ENCODE measurements at places on chromosomes 11 and 22.

DNA sequence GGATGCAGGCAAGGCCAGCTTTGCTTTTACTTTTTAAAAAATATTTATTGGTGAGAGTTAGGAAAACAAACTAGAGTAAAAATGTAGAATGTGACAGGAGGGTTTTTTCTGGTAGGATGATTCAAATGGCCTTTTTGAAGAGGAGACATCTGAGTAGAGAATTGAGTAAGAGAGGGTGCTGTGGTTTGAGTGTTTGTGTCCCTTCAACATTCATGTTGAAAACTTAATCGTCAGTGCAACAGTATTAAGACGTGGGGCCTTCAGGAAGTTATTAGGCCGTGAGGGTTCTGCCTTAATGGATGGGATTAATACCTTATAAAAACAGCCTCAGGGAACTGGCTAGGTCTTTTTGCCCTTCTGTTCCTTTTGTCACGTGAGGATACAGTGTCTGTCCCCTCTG, 288.8 kb upstream of the C11orf87 start:
- no peak for DNase-seq

DNA sequence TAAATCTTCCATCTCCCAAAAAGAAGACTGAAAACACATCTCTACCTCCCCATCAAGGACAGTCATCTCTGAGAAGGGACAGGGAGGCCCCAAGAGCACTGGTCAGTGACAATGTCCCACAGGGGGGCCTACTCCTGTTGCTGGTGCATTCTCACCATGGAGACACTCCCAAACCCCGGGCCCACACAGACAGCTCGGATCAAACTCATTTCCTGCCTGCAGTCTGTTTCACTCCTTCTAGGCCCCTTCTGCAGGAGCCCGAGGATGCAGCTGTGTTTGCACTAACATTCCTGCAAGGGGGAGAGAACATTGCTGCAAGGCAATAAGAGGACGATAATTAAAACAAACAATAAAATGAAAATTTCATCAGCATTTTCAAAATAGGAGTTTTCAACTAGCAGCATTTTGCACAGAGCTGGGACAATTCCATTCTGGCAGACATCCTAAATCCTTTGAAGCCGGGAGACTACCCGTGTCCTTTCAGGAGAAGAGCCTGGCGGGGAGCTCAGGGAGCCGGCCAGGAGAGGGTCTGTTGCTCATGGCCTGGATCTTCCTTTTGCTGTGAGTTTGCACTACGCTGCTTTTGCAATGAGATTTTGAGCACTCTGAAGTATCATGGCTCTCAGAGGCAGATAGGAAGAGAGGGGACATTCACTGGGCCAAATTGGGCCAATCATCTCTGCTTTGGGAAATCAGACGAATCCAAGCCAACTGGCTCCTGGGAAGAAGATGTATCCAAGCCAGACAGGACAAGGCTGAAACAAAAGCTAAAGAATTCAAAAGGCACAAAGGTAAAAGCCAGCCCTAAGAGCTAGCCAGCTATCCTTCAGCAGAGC, 33.2 kb downstream of the SPATA19 start:
- DNase-seq = no peak

DNA sequence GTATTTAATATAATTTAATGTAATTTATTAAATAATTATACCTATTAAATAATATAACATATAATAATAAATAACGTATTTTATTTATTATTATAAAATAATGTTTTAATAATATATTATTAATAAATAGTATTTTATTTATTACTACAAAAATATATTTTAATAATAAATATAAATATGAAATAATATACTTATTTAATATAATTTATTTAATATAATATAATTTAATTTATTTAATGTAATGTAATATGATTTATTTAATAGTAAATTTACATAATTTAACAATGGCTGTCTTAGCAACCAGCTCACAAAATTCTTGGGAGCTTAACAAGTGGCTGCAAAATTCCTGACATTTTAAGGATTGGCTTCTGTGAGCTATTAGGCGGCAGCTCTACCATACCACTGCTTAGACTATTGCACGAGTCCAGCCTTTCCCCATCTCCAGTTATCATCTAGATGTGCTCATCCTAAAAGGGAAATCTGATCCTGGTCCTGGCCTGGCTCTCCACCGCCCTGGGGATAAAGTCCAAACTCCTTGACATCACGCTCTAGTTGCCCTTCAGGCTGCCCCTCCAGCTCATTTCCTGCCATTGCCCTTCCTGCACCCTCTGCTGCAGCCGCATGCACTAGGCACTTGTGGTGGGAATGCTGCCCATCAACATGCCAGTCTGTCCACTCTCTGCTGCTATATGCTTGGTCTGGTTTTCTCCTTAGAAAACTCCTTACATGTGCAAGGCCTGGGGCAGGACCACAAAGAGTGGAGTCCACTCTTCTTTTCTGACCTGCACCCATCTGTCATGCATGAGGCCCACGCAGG, 9.8 kb downstream of the MMP20 start:
- DNase-seq = no peak

DNA sequence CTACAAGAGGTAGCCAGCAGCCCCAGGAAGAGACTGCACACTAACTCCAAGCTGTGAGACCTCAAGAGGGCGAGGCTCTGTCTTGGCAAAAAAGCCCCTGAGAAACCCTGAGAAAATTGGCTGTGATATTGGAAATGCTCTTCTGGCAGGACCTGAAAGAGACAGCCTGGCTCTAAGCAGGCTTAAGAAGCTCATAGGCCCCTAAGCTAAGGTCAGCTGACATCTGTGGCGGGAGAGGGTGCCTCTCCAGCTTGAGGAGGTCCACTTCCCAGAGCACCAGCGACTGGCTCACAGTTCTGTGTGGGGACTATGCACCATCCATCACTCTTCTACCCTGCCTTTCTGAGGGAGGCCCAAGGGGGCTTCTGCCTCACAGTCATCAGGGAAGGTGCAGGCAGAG, 12.4 kb downstream of the PLEKHA7 start:
- no peak for DNase-seq

DNA sequence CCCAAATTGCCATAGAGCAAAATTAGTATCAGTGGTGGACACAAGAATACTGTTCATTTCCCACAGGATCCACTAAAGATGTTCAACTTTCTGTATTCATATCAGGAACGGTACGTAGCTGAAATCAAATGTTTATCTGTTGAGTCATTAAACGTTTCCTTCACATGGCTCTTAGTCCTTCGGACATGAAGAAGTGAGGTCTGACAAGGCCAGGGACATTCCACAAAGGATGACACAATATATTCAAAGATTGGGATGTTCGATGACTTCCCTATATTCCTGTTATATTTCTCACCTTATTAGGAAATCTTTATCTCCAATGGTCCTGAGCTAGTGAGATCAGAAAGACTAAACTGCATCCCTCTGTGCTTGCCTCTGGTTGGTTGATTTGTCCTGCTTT, 129.0 kb downstream of the ETS1 start:
- DNase-seq = no peak

DNA sequence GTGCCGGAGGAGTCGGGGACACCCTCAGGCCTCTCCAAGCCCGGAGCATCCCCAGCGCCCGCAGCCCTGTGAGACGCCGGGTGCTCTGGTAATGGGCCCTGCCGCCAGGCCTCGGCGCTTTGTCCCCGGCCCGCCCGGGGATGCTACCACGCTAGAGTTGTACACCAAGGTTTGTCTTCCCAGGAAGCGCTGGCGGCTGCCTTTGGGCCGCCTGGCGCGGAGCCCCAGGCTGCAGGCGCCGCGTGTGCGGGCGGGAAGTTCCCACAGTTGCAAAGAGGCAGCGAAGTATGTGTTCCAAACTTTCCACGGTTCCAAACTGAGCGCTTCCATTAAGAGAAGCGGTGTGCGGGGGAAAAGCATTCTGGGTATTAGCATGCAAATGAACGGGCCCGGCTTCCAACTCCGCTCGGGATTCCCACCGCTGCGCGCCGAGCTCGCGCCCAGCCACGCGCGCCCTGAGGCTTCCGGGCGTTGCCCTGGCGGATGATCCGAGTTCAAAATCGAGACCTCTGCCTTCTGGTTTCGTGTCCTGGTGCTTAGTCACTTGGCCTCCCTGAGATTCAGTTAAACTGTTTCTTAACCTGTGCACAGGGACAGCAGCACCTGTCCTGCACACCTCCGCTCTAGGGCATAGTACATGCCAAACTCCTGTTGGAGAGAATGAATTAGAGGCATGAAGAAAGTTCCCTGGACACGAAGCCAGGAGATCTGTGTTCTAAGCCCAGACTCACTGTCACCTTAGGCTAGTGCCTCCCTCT, 1.3 kb upstream of the PATZ1 start:
- peak; percentile 21 for DNase-seq

- peak; percentile 16 for DNase-seq
Observed at GRCh38 chr11:130001461-130002351, 929 bp downstream of the PRDM10 start.

DNA sequence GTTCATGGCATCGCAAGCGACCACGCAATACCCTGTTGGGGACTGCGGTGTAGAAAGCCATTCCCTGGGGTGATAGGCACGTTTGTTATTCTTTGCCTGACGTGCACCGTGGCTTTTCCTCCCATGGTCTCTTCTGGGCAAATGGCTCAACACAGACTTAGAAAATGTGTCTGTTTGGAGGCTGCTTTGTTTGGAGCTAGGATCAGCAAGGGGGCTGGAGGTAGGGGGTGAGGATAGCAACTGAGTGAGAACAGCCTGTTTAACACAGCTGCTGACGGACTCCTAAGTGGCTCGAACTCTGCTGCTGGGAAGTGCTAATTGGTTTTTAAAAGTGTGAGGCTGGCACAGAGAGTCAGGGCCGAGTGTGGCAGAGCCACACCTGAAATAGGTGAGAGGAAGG, 16.1 kb upstream of the CHRM4 start:
- DNase-seq = no peak

DNA sequence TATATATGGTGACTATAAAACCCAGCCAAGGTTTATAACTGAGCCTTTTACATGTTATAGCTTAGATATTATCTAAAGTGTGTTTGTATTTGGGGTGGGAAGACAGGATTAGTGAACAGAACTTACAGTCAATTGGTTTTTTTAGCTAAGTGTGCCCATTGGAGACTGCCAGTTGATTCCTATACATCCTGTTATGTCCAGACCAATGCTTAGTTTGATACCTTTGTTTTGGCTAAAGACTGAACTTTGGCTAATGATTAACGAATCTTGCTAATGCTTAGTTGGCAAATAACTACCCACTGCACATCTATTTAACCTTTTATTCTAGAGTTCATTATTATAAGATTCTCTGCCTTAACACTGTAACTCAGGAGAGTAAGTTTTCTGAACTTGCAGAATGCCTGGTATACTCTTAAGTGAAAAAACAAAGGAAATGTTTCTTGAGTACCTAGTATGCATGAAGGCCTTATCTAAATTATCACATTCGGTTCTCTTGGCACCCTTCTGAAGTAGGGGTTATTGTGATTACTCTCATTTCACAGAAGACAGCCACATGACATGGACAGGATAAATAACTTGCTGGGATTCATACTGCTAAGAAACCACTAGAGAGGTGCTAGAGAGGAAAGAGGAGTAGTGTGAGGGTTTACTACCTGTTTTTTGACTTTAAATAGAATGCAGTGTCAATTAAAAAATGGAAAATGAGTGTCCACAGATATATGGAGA, 54.0 kb downstream of the KREMEN1 start:
- no peak for DNase-seq

DNA sequence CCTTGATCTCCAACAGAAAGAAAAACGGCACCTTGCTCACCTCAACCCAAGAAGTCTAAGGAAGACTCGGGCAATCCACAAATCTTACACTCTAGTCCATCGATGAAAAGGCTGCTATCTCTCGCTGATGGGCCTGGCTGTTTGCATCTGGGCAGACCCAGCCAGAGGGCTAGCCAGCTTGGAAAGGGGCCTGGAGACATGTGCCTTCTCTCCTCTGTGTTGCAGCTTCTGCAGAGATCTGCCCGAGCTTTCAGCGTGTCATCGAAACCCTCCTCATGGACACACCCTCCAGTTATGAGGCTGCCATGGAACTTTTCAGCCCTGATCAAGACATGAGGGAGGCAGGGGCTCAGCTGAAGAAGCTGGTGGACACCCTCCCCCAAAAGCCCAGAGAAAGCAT, 3.2 kb downstream of the SCGB1A1 start:
- DNase-seq = no peak

GRCh38 chr11:44957776-44958564, 7.3 kb upstream of the TP53I11 start:
- DNase-seq = no peak

DNA sequence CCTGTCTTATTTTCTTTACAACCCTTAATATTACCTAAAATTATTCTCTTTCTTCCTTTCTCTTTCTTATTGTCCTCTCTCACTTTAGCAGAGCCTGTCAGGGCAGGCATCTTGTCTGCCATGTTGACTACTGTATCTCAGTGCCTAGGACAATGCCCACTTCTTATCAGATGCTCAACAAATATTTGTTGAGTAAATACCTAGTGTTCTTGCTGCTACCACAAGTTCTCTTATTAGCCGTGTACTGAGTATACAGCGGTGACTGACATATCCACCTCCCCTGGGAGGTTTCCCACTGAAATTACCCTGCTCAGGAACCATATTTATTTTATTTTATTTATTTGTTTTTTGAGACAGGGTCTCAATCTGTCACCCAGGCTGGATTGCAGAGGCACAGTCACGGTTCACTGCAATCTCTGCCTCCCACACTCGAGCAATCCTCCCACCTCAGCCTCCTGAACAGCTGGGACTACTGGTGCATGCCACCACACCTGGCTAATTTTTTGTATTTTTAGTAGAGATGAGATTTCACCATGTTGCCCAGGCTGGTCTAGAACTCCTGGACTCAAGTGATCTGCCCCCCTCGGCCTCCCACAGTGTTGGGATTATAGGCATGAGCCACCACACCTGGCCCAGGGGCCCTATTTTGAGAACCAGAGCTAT, 6.7 kb downstream of the HPX start:
- DNase-seq = no peak

DNA sequence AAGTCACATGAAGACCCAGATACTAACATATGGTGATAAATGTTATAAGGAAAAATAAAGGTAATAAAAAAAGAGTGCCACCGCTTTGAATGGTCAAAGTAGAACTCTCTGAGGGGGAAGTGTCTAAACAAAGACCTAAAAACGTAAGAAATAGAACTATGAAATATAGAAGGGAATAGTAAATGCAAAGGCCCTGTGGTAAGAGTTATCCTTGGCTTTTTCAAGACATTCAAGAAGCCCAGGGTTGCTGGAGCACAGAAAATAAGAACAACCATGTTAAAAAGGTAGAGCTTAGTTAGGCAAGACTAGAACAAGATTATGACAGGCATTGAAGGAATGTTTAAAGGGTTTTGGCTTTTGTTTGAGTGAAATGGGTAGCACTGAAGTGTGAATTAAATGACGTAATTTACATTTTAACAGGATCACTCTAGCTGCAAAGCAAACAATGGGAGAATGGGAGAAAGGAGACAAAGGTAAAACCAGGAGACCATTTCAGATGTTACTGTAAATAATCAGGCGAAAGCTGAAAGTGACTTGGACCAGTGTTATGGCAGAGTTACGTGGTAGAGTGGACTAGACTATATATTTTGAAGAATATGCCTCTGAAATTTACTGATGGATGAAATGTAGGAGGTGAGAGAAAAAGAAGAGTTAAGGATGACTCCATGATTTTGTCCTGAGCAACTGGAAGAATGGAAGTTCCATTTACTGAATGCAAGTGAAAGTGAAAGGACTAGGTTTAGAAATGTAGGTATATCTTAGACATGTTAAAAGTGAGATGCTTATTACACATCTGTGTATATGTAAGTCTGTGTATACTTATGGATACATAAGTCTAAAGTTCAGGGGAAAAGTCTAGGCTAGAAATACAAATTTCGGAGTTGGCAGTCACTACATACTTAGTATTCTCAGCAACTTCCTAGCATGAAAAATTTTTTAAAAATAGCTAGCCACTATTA, 28.5 kb downstream of the BTBD10 start:
- no peak for DNase-seq
